Right lobe of liver (tissue), 6 donors: ENCODE measurements at places on chromosomes 3 and 15. TPM values are rescaled to one million over a fixed set of nuclear protein-coding genes. Genes with fewer than 3 reads are reported as not detected.

DNA sequence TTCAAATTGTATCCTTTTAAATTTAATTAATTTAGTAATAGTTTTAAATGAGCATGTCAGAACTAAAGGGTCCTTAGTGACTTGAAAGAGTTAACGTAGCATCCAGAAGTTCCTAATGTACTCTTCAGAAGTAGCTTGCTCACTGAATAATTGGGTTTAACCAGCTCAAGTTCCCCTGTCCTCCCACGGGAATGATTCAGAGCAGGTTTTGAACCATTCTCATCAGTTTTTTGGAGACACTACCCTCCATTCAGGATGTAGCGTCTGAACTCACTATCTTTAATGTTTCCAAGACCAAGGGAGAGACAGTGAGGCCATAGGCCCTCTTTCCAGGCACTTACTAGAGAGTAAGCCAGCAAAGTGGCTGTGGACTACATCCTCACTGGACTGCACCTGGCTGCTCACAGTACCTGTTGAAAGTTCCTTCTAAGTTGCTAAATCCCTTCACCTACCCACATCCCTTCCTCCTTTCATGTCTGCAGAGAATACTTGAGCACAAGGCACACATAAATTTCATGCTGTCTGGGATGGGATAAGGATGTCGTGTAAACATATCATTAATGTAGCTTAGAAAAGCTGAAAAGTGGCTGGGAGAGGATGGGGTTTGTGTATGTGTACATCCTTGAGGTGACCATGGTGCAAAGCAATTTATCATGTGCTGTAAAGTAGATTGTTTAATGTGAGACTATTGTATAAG lies 146.3 kb downstream of the PLCL2 start:
- no peak for DNase-seq
- no peaks in the 10 kb centered on the region for H3K27me3 ChIP-seq
- no peak overlapping the region for H3K4me3 ChIP-seq
- peaks cover 18% of the 10 kb centered on the region for H3K4me1 ChIP-seq
- H3K27ac ChIP-seq = no peak overlapping the region
- H3K36me3 ChIP-seq = no peaks in the 10 kb centered on the region

GRCh38 chr15:80233581-80233980 lies 18.4 kb downstream of the CTXND1 start:
- no peak overlapping the region for H3K27ac ChIP-seq
- no peaks in the 10 kb centered on the region for H3K36me3 ChIP-seq
- DNase-seq = no peak
- H3K27me3 ChIP-seq = no peaks in the 10 kb centered on the region

The HYAL2 gene
- total RNA-seq = 17.0 TPM

The TMEM158 gene
- not detected for total RNA-seq

The LRRIQ4 gene
- not detected for total RNA-seq

GRCh38 chr3:120497336-120497735 lies 46.5 kb upstream of the FSTL1 start:
- no peak for DNase-seq
- no peak overlapping the region for H3K27ac ChIP-seq
- H3K4me1 ChIP-seq = no peaks in the 10 kb centered on the region
- no peak overlapping the region for H3K4me3 ChIP-seq
- H3K27me3 ChIP-seq = no peaks in the 10 kb centered on the region

The B3GNT5 gene
- 0.70 TPM for total RNA-seq

DNA sequence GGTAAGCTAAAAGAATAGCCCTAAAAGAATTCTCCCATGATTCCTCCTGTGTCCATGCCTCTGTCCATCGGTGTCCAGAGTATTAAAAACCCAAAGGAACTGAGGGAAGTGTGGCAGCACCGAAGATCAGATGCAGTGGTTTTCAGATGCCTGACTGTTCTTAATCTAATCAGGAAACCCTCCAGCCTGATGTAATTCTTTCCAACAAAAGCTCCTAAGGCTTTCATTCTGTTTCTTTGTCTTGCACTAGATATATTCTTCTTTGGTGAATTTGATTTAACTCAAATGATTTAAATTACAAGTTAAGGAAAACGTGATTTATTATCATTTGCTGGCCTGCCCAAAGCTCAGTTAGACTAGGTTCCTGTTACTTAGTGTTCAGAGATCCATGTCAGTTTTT lies 71.2 kb downstream of the ARHGAP31 start:
- H3K36me3 ChIP-seq = no peaks in the 10 kb centered on the region

DNA sequence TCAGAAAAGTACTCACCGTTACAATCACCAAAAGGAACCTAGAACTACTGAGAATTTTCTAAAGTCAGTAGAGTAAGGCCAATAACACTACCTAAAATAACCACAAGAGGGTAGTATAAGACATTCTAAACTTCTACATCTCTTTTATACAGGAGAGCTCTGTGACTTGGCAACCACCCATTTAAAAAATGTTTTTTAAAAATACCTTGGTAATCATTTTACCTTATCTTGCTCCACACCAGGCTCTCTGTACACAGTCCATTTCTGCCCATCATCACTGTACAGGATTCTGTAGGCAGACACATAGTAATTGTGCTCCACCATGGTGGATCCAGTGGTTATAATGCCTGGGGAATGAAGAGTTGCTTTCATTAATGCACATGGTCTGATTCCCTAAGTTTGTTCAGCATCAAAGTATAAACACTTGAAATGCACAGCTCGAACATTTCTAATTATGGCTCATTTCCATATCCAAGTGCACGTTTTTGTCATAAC lies 54.5 kb downstream of the ST3GAL6 start:
- peaks cover 14% of the 10 kb centered on the region for H3K4me1 ChIP-seq
- no peak for DNase-seq
- H3K4me3 ChIP-seq = no peak overlapping the region
- H3K27me3 ChIP-seq = no peaks in the 10 kb centered on the region

DNA sequence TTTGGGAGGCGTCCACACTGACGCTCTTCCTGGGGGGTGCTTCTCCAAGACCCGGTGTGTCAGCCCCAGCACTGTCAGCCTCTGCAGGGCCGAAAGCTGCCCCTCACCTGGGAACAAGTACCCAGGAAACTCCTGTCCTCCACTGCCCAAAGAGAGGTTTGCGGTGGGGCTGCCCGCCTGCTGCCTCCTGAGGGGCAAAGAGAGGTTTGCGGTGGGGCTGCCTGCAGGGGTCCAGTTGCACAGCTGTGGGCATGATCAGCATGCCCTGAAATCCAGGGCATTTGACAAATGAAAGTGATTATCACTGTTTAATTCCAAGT lies 15.1 kb upstream of the SNRPA1 start:
- no peak overlapping the region for H3K27ac ChIP-seq
- DNase-seq = peak; percentile 37
- H3K36me3 ChIP-seq = no peaks in the 10 kb centered on the region
- H3K4me3 ChIP-seq = no peak overlapping the region
- no peaks in the 10 kb centered on the region for H3K27me3 ChIP-seq
